ENCODE measurements at places on chromosomes 6 and 20. TPM values are rescaled to one million over a fixed set of nuclear protein-coding genes. Genes with fewer than 3 reads are reported as not detected.

DNA sequence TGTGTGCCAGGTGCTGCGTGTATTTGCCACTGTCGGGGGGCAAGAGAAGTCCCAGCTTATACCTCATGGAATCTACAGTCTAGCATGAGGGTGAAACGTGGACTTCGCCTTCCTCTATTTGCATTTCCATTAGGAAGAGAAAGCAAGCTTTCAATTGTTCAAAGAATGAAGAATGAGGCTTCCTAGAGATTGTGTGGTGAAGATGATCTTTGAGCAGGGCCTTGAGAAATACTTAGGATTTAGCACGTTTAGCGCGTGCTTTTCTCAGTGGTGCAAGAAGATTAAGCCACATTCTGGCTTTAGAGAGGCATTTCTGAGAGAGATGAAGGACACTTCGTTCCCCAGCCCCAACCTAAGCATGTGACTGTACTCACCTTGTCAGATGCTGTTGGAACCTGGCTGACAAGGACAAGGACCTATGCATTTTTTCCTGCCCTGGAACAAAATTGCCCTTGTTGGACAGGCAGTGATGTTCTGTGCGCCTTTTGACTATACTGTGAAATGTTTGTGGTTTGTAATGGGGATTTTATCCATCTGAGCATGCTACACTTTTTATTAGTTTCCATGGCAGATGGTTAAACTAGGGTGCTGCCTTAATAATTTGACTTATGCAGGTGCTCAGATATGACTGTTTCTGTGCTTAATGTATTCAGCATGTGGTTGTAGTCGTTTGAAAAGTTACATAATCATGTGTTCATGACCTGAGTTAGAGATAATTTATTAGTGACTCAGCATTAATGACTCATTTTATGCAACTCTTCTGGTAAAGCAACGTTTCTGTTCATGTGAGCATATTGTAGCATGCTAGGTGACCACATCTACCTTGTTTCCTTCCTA is 10.7 kb downstream of the TULP4 start:
- DNase-seq = peak; percentile 47

EBF4 gene
- polyA plus RNA-seq = 2.5 TPM

ADAT2 gene
- polyA plus RNA-seq = 4.3 TPM

CCDC170 gene
- 0.13 TPM for polyA plus RNA-seq

DNA sequence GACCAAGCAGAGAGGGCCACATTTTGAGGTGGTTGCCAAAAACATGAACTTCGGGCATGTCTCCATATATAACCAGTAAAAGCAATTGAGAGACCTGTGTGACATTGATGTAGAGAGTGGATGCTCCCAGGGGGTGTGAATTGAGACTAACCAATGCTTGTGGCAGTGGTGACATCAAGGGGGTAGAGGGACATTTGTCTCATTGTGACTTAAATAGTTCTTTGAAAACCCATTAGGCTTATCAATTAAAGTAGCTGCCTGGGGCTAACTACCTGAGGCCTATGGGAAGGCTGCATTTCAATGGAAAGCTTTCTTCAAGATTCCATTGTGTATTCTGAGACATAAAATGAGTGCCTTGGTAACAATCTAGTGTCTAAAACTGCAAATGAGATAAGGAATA is 82.1 kb upstream of the FABP7 start:
- no peak for DNase-seq

CEP162 gene
- polyA plus RNA-seq = 0.56 TPM

GRCh38 chr20:53513168-53513488 is 80.5 kb downstream of the ZNF217 start:
- DNase-seq = no peak

- DNase-seq = no peak
These were observed 161.6 kb downstream of the ZDHHC14 start for GRCh38 chr6:157542414-157543160.
